ENCODE measurements at places on chromosomes 6 and 20.

- no peak for DNase-seq
Measured at GRCh38 chr20:19780261-19780660, 22.2 kb downstream of the RIN2 start.

- no peak for DNase-seq
Measured at GRCh38 chr6:148240861-148241477, 101.7 kb upstream of the SASH1 start.

- DNase-seq = no peak
Measured at GRCh38 chr6:113979937-113980336, 9.0 kb upstream of the HDAC2 start.

DNA sequence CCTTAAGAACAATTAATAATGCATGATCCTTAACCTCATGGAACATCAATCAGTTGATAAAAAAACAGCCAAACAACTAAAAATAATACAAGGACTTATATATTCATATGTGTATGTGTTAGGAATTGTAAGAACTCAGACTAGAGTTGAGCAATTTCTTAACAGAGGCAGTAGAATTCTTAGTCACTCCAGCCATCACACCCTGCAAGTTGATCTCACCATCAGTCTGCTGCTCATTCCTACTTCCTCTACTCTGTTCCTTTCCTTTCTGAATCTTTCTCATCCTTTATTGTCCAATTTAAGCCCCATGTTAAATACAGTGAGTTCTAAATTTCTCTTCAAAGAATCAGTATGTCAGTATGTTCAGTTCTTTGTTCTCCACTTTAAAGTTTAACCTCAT lies 2.6 kb downstream of the ZNF165 start:
- DNase-seq = no peak

GRCh38 chr20:19253916-19254820 lies 41.7 kb downstream of the SLC24A3 start:
- no peak for DNase-seq

DNA sequence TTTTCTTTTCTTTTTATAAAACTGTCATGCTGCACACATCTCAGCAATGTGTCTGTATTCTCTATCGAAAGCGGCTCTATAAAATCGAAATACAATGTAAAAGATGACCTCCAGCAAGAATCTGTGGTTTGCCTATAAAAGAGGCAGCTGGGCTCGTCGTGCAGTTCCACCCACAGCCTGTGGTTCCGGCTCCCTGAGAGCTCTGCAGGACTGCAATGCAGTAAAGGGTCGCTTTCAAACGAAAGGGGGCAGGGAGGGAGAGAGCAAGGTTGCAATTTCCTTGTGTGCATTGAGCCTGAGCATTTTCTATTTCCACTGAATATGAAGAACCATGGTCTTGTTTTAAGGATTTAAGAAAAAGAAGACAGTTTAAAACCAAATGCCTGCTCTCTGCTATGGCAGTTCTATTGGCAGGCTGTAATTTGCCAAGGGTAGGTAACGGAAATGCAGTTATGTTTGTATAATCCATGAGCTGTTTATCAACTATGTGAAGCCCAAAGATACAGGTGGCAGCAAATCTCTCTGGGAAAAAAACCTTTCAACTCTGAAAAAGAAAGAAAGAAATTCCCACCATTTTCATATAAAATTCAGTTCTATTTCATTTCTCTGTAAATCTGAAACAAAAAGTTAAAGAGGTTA lies 236.5 kb downstream of the HACE1 start:
- DNase-seq = no peak

DNA sequence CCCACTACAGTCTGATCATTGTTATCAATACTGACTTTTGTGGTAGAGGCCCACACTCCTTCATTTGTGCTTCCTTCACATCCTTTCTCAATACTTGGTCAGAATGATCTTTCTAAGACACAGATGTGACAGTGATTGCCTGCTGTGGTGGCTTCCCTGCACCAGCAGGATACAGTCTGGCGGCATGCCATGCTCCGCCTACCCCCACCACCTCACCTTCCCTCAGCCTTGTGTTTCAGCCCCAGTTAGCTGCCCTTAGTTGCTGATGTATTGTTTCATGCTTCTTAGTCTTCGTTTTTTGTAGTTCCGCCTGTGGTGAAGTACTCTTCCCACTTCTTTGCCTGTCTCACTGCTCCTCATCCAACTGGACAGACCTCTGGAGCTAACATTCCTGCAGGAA lies 10.9 kb downstream of the LRRC1 start:
- peak; percentile 7 for DNase-seq

GRCh38 chr20:34271956-34272355 lies 30.7 kb downstream of the ASIP start:
- DNase-seq = no peak

GRCh38 chr20:45904583-45905504 lies 7.1 kb downstream of the PLTP start:
- no peak for DNase-seq
